Frontal cortex (tissue), 4 donors: ENCODE measurements at places on chromosomes 3 and 15.

DNA sequence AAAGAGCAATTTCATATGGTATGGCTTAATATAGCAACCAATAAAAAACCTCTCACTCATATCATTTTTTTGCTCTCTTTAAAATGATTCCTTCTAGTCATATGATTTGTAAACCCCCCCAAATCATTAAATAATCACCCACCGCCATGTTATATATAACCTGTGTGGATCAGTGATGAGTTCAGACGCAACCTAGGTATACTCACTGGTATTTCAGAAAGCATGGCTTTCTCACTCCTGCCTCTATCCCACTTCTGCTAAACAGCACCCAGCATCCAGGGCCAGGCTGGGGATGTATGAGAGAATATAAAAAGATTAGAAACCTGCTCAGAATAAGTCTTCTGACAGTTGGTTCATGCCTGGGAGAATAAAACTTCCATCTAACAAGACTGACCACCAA lies 172.3 kb upstream of the PRICKLE2 start:
- no peak for DNase-seq

- no peak for DNase-seq
Measured at GRCh38 chr3:121963608-121964007, 58.4 kb downstream of the ILDR1 start.

DNA sequence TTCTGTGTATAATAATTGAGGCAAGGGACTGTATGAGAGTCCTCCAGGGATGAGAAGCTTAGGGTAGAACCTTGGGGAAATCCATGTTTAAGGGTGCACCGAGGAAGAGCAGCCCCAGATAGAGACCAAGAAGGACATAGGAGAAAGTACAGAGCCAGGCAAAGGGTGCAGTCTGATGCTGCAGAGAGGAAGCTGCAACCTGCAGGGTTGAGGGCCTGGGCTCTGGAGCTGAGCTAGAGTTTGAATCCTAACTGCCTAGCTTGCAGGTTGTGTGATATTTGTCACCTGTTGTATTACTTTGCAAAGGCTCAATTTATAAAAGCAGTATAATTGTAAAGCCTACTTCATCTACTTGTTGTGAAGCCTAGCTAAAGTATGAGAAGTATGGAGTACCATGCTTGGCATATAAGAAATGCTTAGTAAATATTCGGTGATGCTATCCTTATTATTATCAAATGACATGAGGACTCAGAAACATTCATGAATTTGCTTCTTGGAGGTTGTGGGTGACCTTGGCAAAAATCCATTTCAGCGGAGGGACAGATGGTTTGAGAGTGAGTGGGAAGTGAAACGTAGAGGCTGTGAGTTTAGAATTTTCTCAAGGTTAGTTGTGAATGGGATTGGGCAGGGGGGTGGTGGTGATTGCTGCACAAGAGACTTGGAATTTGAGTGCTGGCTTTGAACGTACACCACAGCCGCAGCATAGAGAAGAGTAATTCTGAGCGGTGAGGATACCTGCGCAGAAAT lies 43.8 kb downstream of the PLCL2 start:
- no peak for DNase-seq

GRCh38 chr3:161508852-161509477 lies 12.4 kb downstream of the OTOL1 start:
- no peak for DNase-seq

DNA sequence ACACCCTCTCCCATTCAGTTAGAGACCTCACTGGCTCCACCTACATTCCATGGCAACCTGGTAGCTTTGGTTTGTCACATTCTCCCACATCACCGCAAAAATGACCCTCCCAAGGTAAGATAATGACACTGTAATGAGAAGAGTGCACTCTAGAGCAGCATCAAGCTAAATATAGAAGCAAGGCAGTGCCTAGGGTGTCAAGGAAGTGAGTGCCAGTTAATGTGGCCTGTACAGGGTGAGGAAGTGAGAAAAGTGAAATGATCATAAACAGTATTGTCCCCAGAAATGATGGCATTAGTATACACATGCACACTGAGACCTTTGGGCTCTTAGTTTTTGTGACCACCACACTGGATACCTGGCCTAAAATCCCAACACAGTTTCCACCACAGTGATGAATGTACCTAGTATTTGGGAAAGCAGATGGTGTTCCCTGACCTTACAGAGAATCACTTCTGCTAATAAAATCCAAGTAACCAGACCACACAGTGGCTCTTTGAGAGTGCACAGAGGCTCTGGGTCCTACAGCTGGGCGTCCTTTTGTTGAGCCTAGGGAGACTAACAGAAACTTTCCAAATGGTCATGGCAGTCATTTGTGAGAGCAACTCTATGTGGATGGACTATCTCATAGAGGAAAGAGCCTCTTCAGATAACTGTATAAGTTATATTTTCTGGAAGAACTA lies 106.6 kb downstream of the ARPP21 start:
- DNase-seq: no peak

- no peak for DNase-seq
Measured at GRCh38 chr3:40099871-40100270, 209.6 kb upstream of the EIF1B start.

GRCh38 chr3:1381647-1382036 lies 288.8 kb downstream of the CNTN6 start:
- no peak for DNase-seq

GRCh38 chr3:13042127-13042701 lies 31.0 kb downstream of the IQSEC1 start:
- DNase-seq: no peak

DNA sequence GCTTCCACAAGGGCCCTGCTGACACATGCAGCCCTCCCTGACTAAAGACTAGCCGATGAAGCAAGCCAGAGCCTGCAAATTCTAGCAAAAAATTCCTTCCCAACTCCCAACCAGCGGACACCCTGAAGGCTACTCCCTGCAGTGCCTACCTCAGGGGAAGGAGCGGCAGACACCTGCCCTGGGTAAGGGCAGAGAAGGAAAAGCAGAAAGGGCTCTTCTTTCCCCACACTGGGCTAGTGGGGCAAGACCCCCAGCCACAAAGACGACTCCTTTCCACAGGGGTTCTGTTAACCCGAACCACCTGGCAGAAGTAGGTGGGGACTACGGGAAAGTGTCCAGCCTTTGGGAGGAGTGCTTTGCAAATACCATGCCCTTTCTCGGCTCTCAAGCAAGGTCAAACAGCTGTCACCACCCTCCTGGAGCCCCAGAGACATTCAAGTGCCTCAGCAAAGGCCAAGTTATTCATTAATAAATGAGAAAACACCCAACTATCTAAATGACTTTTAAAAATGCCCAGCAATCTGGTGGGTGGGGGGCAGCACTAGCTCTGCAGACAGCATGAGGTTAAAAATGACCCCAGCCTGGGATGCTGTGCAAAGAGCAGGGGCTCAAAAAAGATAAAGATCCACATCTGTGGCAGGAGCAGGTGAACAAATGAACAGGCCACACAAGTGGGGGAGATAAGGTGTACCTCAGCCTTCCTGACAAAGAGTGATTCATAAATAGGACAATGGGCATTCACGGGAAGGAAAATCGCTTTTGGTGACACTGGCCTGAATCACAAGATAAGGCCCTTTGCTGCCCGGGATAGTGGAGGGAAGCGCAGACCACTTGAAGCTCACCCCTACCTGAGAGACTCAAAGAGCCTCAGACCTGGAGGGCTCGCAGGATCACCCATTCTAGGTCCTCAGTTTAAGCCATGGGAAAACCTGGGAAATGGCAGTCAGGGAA lies 33.0 kb downstream of the CCDC12 start:
- no peak for DNase-seq

DNA sequence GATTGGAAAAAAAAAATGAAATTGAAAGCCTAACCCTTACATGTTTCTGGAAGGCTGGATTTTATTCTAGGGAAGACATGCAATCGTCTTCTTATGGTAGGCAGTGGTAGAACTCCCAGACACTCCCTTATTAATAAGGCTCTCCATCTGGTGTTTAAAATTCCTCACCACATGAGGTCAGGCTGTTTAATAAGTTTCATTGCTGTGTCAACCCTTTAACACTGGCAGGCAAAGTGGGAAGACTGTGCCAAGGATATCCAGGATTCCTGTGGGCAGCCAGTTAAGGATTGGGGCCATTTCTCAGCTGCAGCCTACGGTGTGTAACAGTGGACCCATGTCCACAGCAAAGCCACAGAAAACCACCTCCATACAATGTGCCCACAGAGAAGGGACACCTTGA lies 225.5 kb upstream of the CHRM5 start:
- no peak for DNase-seq

DNA sequence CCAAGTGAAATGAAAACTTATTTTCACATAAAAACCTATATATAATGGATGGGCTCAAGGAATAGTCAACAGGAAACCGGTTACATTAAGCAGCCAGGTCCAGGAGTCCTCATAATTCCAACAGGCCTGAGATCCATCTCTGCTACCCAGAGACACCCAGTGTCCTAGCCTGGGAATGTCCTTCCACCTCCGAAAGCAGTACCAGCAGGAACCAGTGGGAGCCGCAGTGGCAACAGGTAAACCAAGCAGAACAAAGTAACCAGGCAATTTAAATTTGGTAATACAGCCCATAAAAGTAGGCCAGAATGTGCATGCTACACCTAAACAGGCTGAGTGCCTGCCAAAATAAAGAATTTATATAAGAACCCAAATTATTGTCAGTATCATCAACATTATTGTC lies 195.6 kb downstream of the ZBBX start:
- DNase-seq: no peak

DNA sequence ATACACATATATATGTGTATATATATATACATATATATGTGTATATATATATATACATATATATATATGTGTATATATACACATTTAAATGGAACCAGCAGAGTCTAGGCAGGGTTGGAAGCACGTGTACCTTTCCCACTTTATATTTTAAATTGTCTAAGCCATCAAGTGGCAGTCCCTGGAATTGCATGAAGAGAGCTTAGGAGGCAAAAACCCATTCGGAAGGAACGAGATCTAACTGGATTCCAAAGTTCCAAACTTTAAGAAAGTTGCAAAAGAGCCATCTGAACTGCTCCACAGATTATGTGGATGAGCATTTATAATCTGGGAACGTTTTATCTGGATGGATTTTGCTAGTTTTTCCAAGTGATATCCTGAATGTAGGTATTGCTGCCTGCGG lies 186.5 kb downstream of the FOXP1 start:
- no peak for DNase-seq

DNA sequence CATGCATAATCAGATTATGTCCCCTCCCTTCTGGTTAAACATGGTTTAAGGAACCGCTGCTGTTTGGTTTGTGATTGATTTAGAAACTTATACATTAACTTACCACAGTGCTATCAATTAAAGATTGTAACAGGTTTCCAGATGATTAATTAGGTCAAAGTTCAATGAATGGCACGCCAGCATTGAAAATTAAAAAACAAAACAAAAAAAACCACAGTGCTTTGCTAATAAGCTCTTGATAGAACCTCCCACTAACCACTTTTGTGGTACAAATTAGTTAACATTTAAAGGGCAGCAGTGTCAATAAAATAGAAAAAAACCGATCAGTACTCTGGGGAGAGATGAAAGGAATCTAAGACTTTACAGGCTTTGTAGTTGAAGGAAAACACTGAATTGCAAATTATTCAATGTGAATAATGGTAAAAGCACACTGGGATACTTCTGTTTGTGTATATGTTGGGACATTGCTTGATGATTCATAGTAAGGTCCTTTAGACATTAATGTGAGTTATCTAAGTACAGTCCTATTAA lies 7.6 kb upstream of the C3orf38 start:
- DNase-seq: no peak

- no peak for DNase-seq
Measured at GRCh38 chr3:46661776-46662766, 31.4 kb downstream of the ALS2CL start.

- DNase-seq: no peak
Measured at GRCh38 chr3:180329187-180329586, 272.8 kb upstream of the TTC14 start.

DNA sequence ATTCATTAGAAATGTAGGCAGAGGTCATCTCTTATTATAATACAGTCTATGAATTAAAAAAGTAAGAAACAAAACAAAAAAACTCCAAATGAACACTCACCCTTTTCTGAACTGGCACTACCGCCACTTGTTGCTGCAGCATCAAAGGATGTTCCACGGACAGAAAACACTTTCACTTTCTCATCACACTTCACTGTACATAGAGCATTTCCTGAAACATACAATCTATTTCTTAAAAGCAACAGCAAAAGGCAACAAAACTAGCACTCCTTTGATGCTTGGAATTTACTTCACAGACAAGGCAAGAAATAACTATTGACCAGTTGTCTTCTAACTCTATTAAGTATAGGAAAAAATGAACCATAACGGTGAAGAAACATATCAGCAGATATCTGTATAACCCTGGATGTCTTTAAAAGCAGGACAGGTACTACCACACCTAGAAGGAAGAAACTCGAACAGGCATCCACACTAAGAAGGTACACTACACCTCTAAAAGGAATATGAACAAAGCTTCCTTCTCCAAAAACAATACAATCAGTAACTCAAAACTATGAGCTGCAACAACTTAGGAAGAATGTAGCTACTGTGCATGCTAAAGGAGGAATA lies 24.9 kb downstream of the ETFA start:
- no peak for DNase-seq

GRCh38 chr15:100975043-100975442 lies 55.9 kb downstream of the LRRK1 start:
- no peak for DNase-seq

GRCh38 chr3:150890295-150890694 lies 14.9 kb downstream of the MINDY4B start:
- no peak for DNase-seq

DNA sequence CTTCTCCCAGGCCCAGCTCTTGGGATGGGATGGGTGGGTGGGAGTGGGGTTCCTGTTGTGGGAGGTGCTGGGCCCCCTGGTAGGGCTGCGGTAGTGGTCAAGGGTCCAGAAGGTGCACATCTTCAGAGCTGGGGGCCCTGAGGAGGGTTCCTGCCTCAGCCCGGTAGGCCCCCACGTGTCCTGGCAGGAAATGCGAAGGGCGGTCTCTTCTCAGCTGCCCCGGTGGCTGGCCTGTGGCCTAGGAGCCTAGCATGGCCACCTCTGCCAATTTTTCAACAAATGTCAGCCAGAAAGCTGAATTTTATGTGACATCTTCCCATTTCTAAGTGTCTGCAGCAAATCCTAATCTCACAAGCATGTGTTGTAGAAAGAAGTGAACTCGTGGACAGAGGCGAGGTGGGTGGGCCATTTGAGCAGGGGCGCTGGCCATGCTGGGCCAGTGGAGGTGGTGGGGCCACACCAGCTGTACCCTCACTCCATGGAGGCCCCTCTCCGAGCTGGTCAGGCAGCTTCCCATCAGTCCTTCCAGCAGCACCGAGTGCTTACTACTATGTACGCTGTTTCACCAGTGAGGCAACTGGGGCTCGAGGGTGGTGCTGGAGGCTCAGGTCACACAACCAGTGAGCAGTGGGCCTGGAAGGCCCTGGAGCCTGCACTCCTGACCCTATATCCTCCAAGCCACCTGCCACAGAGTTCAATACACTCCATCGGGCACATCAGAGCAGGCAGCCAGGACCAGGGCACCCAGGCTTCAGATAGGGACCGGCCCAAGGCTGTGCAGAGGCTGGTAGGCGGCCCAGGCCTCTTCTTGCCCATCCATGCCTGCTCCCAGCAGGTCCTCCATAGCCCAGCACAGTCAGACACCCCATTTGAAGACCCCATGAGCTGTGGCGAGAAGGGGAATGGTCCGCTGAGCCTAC lies 23.2 kb downstream of the FBLN2 start:
- no peak for DNase-seq
